Fibroblast of villous mesenchyme (primary cell): ENCODE measurements at places on chromosomes 3 and 15. TPM values are rescaled to one million over a fixed set of nuclear protein-coding genes. Genes with fewer than 3 reads are reported as not detected.

The C3orf22 gene
- total RNA-seq: not detected in 2 replicates

The ADIPOQ gene
- not detected in 2 replicates for total RNA-seq

The VIPR1 gene
- 0.32 TPM in 1 of 2 replicates, not detected in the other for total RNA-seq

The CACNA1D gene
- total RNA-seq: under 0.01 TPM in 1 of 2 replicates, not detected in the other

The STRIT1 gene
- not detected in 2 replicates for total RNA-seq

The HIGD2B gene
- 0.32 and 0.43 TPM in 2 replicates for total RNA-seq

The CFAP100 gene
- not detected in 2 replicates for total RNA-seq
